ENCODE measurements at places on chromosomes 11 and 22.
A peak's percentile ranks its signal among the peaks of the same experiment; 100 is the strongest.

DNA sequence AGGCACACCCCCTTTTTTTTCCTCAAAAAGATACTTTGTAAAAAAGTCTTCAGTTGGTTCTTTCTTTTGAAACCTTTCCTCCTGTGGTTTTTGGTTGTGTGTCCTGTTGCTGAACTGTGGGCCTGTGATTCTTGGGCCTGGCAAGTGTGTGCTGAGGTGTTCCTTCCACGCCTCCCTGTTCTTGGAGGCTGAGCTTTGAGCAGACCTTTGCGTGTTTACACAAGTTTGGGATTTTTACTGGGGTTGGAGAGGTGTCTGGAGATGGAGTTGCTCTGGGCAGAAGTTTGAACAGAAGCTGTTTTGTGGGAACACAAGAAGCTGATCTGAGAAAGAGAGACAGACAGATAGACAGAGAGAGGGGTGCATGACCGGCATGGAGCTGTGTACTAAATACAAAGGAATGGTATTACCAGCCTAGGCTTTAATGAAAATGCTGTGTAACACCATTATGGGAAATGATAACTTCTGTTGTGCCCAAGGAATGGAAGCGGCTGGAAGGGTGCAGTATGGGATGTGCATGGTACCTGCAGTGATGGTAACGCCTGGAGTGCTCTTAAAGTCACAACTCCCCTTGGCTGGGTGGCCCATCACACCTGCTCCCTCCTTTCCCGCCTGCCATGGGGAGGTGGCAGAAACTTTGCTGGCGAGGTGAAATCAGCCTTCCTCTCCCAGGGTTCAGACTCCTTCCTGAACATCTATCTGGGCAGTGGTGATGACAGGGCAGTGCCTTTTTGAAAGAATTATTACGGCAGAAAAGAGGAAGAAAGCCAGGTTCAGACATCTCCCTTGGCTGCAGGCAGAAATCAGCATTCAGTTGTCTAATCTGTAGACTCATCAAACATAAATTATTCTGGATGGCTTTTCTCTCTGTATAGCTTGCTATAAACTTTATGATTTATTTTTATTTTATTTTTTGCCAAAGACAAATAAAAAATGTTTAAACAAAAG lies 70.4 kb downstream of the LDLRAD3 start:
- no peak for DNase-seq

DNA sequence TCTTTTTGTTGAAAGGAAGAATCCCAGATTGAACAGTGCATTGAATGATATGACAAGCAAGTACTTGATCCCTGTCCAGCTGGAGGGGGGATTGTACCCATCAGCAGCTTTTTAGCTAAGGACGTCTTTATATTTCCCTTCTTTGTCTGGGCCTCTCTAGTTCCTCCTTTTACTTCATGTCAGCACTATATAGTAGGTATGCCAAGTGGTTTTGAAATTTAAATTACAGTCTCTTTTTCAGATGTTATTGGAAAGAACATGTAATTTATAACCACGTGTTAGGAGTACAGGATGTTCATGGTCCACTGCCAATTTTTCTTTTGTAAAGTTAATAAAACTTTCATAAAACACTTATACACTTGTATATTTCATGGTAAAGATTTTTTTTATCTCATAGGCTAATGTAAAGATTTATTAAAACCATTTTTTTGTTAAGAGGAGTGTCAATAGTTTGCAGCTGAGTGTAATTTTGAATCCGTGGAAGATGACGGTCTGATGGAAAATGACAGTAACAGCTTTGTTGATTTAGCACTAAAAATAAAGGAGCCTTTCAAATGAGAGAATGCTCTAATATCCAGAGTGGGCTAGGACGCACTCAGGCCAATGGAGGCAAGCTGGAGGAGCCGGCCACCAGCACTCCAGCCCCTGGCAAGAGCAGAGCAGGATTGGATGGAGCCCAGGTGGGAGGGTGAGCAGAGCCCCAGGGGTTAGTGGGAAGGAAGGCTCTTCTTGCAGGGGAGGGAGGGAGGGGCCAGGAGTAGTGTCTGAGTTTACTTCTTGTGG lies 488.3 kb downstream of the INSC start:
- no peak for DNase-seq

DNA sequence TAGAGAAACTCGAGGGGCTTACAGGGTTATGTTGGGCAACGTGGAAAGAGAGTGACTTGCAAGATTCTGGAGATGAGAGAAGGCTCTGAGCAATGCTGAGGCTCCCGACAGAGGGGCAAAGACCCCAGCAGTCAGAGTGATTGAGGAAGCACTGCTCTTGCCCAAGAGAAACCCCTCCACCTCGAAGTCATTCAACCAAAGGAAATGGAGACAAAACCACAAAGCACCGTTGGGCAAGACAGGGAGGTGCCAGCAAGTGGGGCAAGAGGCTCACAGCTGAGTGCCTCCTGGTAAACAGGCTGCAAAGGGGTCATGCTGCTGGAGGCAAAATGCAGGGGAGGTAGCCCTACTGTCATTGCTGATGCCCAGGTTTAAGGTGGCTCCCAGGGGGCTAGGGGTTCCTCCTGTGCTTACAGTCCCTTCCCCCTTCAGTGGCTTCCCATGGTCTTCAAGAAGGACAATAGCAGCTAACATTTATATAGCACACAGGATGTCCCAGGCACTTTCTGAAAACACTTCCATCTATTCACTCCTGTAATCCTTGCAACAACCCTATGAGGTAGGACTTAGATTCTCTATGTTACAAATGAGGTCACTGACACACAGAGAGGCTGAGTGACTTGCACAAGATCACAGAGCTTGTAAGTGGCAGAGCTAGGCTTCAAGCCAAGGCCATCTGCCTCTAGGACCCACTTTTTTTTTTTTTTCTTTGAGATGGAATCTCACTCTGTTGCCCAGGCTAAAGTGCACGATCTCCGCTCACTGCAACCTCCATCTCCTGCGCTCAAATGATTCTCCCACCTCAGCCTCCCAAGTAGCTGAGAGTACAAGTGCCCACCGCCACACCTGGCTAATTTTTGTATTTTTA lies 18.1 kb upstream of the MYH9 start:
- DNase-seq: no peak

GRCh38 chr22:30198152-30198825 lies 48.3 kb downstream of the LIF start:
- no peak for DNase-seq

DNA sequence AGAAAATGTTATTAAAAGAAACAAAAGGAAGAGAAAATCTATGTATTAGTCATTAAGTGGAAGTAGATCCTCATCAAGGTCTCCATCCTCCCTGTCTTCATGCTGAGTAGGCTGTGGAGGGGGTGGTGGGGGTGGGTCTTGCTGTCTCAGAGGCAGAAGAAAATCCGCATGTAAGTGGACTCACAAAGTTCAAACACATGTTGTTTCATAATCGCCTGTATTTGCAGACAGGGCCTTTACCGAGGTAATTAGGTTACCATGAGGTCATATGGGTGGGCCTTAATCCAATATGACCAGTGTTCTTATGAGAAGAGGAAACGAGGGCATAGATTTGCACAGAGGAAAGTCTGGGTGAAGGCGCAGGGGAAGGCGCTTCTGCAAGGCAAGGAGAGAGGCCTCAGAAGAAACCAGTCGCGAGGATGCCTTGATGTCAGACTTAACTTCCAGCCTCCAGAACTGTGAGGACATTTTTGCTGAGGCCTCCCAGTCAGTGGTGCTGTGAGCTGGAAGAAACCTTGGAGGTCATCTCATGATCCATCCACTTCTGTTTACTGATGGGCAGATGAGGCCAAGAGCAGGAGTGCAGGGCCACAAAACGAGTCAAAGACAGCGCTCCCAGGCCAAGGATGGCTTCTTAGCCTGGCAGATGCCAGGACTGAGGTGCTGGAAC lies 49.3 kb upstream of the THY1 start:
- no peak for DNase-seq

GRCh38 chr22:20111689-20112622 lies 3.9 kb upstream of the RANBP1 start:
- DNase-seq: no peak

DNA sequence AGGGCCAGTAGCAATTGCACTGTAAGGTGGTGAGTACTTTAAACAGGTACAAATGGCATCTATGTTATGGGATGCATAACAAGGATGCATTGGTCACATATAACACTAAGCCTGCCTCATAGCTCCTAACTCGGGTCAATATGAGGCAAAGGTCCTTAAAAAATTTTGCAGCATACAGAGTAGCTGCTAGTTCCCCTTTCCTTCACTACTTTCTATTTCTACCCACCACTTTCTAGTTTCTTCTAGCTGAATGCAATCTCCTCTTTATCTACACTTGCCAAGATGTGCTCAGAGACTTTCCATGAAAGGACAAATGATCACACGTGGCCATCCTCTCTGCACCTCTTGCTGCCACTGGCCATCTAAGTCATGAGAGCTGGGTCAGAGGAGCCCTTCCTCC lies 9.8 kb downstream of the OR51F2 start:
- DNase-seq: no peak

- DNase-seq: no peak
These were observed 16.2 kb upstream of the SHANK3 start for GRCh38 chr22:50656122-50657070.

GRCh38 chr11:102528618-102529017 lies 1.9 kb downstream of the MMP7 start:
- DNase-seq: no peak

DNA sequence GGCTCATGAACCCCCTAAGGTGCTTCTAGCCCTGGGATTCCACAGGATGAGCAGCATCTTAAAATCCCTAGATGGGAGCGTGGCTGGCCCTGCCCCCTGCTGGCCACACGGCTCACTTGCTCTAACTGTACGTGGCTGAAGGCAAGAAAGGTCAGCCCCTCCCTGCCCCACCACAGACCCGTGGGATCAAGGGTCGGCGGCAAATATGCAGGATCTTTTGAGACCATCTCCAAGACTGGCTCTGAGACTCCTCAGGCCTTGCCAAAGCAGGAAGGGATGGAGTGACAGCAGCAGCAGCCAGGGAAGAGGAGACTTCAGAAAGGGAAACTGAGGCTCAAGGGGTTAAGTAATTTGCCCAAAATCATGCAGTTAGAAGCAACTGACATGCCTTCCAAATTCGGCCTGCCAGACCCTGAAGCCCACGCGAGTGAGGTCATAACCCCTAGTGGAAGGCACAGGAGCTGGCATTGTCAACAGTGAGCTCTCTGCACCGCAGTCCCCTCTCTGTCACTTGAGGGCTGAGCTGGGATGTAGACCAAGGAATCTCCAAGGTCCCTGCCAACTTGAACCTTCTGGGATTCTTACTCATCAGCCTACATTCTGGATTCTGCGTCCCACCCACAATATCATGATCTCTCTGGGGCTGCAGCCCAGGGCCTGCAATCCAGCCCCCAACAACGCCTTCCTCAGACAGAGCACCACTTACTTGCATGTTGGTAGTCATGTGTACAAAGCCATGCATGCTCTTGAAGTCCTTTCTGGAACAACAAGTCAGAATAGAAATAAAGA lies 31.4 kb downstream of the CREB3L1 start:
- peak; percentile 59 for DNase-seq

DNA sequence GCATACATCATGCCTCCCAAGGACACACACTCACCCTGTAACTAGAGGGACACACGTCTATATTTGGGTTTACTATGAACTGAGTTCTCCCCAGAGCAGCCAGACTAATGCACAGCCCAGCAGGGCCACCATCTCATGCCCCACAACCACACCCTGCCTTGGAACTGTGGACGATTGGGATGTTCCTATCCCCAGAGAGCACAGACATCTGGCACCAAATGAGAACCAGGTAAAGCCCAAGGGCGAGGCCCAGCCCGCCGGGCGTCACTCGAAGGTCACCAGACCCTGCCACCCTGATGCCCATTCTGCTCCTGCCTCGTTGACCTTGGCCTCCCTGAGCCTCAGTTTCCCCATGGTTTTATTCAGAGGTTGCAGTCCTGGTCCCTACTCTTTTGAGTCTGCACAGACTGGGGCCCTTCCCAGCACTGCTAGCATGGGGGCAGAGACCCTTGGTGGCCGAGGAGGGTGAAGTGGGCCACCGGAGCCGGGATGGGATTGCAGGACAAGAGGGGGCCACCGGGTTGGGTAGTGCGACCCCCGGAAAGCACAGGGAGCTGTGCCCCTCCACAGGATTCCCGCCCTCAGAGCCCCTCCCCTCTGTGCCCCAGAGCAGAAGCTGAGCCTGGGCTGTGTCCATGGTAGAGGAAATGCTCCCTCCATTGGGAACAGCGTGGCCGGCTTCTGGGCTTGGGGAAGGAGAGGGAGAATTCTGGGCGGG lies 56.8 kb downstream of the IGLL5 start:
- DNase-seq: no peak

DNA sequence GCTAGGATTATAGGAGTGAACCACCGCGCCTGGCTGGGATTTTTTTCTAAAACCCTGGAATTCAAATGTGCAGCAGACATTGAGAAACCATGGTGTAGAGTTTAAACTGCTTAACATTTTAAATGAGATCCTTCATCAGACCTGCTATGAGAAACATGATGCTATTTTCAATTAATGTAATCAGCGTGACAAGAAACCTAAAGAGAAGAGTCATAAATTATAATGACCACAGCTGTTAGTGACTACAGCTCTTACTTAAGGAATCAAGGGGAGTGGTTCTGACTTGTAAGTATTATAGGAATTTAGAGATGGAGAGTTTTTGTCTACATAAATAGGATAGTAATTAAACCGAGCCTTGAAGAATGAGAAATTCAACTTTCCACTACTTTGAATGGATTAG lies 170.6 kb downstream of the BARX2 start:
- no peak for DNase-seq

- no peak for DNase-seq
These were observed 61.1 kb upstream of the PICALM start for GRCh38 chr11:86129740-86130540.

DNA sequence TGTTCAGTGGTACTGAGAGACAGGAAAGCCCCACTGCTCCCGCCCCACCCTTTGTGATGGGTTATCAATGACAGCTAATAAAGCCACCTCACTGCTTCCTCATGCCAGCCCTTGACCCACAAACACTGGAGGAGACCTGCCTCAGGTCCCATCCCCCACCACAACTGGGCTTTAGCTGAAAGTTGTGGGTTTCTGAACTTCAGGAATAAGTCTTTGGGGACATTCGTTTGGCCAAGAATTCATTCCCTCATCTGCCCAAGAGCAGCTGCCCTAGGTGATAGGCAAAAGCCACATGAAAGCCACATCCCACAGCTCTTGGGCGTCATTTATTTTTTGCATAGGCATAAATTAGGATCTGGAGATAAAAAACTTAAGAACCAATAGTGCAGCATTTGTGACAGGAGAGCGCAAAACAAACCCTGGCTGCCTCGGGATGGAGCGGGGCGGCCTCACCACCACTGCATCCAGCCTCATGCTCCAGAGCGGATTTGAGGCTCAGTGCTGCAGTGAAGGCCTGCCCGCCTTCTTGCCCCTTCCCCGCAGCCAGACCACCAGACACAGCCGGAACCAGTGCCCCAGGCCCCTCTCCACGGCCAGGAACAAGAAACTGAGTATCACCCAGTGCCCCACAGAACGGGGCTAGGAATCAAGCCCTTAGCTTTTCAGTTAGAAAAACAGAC lies 21.2 kb downstream of the SUN2 start:
- DNase-seq: peak; percentile 24

- no peak for DNase-seq
These were observed 70.6 kb downstream of the RELT start for GRCh38 chr11:73446766-73447165.
